GM23338 (cell line): ENCODE measurements at places on chromosomes 2 and 18.

DNA sequence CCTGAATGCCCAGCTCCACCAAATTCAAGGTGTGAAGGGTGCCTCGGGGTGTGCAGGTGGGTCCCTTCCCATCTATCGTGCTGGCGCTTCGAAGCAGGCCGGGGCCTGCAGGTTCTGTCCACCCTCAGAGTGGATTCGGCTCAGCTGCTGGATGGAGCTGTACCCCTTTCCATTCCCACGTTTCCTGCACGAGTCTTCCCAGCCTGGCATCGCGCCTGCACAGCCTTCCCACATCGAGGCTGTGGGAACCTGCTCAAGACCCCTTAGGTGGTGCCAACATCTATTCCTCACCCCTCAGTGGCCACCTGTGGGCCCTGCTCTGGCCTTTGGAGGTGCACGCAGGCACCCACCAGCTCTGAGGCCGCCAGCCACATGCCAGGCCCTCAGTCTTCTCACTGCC, 65.7 kb downstream of the PDCL3 start:
- no peak for DNase-seq

DNA sequence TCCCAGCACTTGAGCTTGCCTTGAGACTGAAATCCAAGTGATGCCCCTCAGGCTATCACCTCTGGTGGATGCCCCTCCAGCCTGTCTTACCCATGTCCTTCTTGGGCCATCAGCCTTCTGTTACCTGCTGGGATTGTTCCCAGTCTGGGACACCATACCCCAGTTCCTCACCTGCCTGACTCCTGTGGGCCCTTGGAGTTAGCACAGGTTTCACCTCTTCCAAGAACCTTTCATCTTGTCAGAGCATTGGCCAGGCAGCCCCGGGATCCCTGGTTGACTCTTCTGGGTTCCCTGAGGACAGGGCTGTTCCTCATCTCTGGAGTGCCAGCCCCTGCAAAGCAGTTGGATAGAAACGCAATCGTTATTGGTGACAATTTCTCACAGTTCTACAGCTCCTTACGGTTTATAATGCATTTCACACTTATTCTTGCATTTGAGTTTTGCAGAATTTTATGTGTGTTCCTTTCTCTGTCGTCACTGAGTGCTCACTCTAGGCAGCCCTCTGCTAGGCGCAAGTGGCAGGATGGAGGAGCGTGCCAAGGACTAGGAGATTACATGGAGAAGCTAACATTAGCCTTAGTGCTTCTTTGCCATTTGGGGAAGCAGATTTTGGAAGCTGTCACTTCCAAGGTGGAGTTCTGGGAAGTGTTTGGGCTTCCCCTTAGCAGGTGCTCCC, 139.7 kb downstream of the DDX1 start:
- DNase-seq = no peak

DNA sequence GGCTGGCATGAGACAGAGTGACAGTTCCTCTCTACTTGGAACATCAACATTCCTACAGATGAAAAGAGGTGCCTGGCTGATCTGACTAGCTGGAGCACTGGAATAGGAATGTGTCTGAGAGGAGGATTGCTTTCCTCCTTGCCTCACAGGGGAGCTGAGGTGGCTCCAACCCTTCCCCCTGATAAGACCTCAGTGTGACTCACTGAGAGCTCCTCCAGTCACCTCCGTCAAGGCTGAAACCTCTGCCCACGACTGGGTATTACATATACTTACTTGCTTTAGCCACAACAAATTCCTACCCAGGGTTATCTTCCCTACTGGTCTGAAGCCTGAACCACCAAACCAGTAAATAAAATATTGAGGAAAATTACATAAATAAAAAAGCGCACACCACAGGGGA, 342.7 kb upstream of the REG3G start:
- no peak for DNase-seq

DNA sequence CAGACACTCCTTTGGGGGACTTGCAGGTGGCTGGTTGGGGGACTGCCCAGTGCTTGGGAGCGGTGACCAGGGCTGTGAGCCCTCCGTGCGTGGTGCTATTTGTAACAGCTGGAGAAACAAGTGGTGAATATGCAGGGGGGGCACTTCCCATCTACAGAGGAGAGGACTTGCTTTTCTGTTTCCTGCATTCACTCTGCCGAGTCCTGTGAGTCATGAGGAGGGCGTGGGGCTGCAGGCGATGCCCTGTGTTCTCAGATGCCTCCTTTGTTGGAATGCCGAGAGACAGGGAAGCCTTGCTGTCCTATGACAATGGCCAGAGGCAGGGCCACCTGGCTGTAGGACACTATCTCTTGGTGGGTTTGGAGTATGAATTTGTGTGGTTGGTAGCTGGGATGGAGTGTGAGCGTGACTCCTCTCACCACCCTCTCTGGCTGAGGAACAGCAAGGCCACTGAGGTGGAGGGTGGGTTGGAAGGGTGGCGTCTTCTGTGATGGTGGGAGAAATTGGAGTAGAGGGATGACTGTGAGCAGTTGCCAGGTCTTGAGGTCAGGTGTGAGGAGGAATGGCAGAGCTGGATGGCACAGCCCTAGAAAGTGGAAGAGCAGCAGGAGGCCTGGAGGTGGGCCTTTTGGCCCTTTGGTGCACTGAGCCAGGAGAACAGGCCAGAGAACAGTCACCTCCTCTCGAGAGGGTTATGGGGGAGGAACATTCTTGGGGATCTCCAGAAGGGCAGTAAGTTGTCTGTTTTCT, 24.3 kb downstream of the FHOD3 start:
- DNase-seq = no peak

DNA sequence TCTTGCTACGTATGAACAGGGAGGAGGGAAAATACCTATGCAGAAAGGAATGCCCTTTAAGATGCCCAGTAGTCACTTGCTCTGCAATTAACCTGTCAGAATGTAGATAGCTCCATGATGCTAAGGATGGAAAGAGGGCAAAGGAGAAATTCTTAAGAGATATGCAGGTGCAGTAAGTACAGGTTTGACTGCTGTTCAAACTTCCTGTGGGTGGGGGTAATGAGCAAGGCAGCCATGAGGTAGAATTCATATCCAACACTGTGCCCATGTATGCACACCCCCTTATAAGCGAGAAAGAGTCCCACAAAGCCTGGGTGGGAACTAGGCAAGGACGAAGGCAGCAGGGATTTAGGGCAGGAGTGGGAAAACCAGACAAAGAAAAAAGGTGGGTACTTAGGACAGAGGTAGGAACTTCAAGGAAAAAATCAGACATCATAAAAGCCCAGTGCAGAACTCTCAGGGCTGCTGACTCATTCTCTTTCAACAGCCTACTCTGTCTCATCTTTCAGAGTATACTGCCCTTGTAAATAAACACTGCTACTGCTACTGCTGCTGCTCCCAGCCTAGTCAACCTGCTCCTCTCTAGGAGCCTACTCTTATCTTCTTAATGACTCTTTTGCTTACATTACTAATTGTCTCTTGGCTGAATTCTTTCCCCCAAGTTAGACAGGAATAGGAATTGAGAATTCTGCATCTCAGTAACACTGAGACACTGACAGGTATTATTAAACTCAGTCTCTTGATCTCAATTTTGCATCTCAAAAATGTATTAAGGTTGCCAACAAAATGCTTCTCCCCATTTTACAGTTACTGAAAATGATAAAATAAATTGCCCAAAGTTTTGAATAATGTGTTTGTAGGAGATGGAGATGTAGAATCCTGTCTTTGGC, 189.0 kb downstream of the PTH2R start:
- DNase-seq = peak; percentile 17

DNA sequence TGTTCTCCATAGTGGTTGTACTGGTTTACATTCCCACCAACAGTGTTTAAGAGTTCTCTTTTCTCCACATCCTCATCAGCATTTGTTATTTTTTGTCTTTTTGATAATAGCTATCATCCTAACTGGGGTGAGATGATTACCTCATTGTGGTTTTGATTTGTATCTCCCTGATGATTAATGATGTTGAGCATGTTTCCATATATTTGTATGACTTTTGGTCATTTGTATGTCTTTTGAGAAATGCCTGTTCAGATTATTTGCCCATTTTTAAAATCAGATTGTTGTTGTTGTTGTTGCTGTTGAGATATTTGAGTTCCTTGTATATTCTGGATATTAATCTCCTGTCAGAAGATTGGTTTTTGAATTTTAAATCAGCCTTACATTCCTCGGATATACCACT, 147.5 kb downstream of the NCOA1 start:
- no peak for DNase-seq

DNA sequence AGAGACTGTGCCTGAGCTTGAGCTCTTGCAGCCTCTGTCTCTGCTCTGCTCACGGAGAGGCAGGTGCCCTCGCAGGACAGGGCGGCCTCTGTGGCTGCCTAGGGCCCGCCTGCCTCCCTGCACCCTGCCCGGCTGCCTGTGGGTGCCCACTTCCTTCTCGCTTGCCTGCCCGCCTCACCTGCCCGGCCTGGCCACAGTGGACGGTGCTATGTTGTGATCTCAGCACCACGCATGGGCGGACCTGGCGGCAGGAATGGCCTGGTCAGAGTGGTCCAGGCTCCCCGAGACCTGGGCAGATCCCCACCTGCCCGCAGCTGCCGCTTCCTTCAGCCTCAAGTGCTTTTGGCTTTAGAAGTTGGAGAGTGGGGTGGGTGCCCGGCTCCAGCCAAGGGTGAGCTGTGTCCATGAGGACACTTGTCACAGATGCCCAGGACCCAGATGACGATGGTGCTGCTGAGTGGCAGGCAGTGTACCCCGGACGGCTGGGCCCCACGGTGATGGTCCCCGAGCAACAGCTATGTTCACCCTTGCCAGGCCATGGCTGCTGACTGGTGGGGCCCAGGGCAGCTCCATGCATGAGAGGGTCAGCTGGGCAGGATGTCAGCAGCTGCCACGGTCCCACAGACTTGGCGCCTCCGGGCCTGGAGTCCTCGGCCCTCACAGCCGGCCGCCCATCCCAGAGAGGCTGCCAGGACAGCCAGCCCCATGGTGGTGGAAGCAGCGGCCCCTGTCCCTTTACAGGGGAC, 25.3 kb downstream of the RTP5 start:
- DNase-seq = no peak

- DNase-seq = no peak
These were observed 9.5 kb upstream of the SMAD4 start for GRCh38 chr18:51020536-51020935.

DNA sequence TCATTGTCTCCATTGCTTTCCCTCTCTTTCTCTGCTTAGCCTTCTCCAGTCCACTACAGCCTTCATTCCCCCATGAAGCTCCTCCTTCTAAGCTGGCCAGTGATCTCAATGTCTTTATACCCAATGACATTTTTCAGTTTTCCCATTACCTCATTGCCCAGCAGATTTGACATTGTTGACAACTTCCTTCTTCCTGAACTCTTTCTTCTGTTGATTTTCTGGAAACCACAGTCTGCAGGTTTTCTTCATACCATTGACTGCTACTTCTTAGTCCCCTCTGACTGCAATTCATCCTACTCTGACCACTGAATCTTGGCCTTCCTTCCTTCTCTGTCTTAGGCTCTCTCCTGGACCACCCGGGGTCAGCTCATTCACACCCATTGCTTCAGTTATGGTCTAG, 22.9 kb upstream of the SPP2 start:
- DNase-seq = no peak

- no peak for DNase-seq
These were observed 1.0 kb downstream of the PLEK start for GRCh38 chr2:68366083-68366560.

DNA sequence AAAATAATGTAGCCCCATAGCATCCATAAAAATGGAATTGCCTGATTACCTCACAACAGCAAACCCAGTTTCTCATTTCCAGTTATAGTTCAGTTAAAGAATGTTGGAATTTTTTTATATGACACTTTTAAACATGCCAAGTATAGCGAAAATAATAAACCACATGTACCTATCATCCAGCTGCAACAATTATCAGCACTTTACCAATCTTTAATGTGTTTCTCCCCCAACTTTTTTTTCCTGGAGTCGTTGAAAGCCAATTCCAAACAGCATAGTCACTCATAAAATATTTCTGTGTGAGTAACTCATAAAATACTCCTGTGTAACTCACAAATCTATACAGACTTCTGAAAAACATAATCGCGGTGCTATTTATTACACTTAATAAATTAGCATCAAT, 38.1 kb downstream of the SMAD4 start:
- no peak for DNase-seq

DNA sequence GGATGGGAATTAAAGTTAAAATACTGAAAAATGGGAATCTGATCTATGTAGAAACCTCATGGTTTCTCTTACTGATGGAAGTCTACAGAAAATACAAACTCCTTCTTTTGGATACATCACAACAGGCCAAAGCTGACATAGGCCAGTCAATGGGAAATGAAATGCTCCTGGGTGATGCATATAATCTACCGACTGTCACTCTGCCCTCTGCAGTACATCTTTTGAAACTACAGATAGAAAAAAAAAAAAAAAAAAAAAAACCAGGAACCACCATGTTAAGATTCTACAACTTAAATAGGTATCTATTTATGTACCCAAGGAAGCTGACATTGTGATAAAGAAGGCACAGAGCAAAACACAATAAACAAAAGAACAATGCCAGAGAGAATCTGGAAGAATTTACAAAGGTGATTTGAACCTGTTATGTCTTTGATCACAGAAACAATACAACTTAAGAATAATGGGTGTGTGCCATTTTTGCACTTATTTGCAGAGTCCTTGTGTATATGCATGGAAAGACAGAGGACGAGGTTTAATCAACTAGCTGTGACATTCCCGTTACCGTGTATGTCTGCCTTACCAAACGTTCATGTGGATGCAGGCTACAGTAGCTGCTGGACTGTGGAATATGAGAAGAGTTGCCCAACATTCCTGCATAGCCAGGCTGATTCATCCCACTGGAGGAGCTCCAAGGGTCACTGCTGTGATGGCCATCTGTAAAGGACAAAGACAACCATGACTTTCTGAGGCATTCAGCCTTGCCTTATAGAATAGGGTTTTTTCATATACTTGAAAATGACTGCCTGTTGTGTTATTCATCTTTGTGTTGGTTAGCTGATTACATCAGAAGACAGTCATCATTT, 312.7 kb downstream of the TCF4 start:
- peak; percentile 58 for DNase-seq

GRCh38 chr2:29607038-29607420, 314.4 kb downstream of the ALK start:
- DNase-seq = no peak

DNA sequence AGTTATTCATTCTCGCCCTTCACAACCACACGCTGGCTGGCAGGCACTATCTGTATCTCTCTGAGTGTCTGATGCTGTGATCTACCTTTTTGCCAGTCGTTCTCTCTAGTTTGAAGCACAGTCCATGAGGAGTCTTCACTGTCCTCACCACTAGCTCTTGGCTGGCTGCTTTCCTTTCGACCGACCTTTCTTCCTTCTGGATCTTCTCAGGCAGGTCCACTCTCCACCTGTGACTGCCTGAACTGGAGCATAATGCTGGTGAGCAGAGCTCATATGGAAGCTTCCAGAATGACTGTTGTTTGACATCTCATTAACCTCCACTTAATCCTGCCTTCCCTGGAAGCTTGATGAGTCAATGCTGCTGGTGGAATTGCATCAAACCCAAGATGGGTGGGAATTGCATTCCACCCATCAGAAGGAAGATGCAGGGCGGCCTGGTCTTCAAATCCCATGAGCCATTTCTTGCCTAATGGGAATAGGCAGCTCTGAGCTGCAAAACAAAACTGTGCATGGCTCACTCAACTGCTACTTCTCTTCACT, 283.5 kb upstream of the HDAC4 start:
- no peak for DNase-seq

GRCh38 chr18:78713726-78714125, 265.9 kb upstream of the SALL3 start:
- DNase-seq = no peak

GRCh38 chr2:71716697-71717624, 263.6 kb downstream of the DYSF start:
- no peak for DNase-seq
